ENCODE measurements at places on chromosomes 5 and 9.

DNA sequence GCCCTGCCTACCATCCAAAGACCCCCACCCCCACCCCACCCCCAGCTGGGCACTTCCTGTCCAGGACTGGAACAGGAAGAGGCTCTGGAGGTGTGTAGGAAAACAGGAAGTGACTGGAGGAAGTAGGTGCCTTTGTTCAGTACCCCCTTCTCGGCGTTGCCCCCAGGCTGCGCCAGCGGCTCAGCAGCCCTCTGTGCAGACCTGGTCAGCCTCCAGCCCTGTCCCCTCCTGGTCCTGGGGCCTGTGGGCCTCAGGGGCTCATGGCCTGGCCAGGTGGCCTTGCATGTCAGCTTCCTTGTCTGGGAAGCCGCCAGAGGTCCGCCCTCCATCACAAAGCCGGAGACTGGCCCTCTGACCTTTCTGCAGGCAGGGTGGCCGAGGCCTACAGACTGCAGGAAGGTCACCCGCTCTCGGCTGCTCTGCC lies 26.0 kb downstream of the FLT4 start:
- no peak for DNase-seq

DNA sequence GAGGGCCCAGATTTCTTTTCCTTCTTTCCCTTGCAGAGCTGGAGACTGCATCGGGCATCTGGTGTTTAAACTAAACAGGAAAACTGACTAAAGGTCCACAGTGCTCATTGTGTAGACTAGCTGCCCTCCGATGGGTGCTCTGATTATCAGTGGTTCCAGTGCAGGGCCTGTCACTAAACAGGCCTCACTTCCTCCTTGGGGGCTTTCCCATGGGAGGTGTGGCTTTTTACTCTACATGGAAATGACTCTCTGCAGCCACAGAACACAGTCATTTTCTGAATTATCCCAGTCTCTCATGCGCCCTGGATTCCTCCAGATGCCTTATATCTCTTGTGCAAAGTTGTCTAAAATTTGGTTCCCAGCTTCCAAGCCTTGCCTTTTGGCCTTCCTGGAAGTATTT lies 199.2 kb downstream of the TRIO start:
- no peak for DNase-seq

DNA sequence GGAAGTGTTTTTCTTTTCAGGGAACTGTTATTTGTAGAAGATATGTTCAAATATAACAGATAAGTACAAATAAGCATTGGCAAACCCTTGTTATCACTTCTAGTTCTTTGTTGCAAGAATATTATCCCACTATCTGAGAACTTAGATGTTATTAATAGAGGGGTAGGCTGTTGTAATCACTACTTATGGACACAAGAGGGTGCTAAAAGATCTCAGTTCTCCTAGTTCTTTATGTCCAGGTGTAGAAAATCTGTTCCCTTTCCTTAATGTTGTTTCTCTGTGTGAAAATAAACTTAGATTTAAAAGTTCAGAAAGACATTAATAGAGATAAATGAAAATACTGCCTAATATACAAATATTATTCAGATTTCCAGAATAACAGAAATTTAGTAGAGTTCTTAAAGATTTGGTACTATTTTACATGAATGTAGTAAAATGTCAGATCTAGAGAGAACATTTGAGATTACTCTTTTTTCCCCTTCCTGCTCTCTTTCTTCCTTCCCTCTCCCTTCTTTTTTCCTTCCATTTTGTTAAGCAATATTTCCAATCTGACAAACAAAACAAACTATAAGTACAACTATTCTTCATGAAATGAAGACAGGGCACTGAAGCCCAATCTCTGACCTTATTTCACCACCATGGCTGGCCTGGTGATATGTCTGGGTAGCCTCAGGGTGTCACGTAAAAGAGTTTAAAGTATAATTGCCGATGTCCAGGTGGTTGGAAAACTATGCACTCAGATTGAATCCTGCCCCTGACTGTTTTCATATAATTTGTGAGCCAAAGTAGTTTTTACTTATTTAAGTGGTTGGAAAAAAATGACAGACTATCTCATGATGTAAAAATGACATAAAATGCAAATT lies 43.6 kb upstream of the C5orf46 start:
- DNase-seq: no peak

DNA sequence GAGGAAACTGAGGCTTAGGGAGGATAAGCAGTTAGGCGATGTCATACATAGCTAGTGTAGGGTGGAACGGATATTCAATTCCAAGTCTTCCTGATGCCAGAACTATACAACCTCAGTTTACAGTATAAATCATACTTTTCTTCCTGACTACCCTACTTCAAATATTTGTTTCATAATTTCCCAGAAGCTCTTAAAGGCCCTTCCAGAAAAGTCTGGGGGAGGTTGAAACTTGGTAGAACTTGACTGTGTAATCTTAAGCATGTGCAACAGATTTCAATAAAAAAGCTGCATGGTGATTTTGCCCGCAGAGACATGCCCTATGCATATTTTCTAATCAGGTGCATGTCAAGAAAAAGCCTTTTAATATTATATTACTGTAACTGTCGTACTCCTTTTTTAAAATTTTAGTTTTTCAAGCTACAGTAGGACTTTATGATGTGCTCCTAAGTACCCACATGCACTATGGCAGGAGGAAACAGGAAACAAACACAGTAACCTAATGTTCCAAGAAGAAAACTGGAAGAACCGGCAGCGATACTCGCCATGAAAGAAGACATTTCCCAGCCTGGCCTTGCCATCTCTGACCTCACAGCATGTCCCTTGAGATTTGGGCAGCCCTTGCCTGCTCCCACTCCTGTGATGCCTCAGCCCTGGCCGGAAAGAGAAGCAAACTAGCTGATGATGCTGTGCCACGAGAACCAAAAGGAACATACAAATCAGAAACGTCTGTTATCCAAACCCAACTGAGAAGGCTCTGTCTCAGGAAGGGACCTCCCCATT lies 266.0 kb downstream of the EFNA5 start:
- no peak for DNase-seq

DNA sequence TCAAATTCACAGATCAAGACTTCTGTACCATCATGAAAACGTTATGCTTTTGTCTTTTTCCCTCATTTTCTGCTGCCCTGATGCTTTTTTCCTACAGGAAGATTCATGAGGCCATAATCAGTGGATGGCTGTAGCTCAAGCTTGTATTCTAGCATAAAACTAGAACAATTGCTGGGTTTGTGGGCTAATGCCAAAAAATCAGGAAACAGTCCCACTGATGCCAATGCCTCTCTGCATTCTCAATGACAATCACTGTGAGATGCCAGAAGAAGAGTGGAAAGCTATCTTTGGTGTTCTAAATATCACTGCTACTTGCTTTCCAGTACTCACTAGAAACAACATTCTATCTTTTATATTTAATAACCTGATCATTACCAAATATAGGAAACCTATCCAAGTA lies 33.3 kb upstream of the FAM170A start:
- DNase-seq: no peak

GRCh38 chr5:64315778-64316177 lies 150.1 kb downstream of the RNF180 start:
- no peak for DNase-seq

- no peak for DNase-seq
Measured at GRCh38 chr9:93096131-93096802, at the start of gene CARD19. Gene CARD19, plus strand, starts transcription at chr9:93096217. Its CDS starts 129 bp downstream, at chr9:93096346.

DNA sequence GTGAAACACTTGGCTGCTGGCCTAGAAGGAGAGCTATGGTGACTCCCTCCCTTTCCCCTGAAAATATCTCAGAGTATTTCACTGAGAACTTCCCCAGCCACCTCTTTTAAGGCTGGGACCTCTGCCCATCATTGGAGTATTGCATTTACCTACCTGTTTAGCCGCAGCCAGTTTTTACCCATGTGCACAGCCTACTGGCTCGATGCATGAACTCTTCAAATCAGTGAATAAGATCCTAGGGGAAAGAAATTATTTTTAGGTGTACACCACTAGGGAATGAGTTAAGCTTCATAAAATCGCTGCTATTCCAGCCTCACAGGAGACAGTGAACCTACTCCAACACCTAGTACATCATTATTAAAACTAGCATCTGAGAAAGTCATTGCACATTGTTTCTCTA lies 16.8 kb upstream of the FAM174A start:
- DNase-seq: no peak

Data from epithelial cell of prostate (primary cell).